Activated T-helper 9 cell treated with anti-CD3 and anti-CD28 coated beads, Interleukin-2, amount 50 U/mL, for 16 hours (primary cell): ENCODE measurements at places on chromosomes 12 and 14.

- no peak for DNase-seq
Measured at GRCh38 chr12:57168058-57168457, 20.6 kb upstream of the LRP1-AS start.

DNA sequence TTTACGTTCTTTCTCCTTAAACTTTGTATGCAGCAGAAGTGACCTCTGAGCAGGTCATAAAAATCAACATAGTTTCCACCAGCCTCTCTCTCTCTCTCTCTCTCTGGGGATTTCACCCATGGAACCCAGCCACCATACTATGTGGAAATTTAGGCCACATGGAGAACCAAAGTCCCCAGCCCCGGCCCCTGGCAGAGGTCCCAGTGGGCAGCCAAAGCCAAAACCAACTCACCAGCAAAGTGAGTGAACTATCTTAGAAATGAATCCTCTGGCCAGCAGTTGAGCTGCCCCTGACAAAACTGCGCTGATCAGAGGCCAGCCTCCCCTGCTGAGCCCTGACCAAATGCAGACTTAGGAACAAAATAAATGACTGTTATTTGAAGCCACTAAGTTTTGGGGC, 9.2 kb downstream of the DUSP6 start:
- DNase-seq = no peak

DNA sequence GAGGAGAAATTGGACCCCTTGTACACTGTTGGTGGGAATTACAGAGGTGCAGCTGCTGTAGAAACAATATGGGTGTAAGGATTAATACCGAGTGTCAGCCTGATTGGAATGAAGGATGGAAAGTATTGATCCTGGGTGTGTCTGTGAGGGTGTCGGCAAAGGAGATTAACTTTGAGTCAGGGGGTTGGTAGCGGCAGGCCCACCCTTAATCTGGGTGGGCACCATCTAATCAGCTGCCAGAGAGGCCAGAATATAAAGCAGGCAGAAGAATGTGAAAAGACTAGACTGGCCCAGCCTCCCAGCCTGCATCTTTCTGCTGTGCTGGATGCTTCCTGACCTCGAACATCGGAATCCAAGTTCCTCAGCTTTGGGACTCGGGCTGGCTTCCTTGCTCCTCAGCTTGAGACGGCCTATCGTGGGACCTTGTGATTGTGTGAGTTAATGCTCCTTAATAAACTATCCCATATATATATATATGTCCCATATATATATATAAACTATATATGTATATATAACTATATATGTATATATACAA, 38.4 kb upstream of the PPP2R5C start:
- no peak for DNase-seq

GRCh38 chr12:100688451-100688864, 106.1 kb upstream of the ANO4 start:
- no peak for DNase-seq

GRCh38 chr12:95815632-95816212, 25.2 kb upstream of the NTN4 start:
- DNase-seq = no peak

- no peak for DNase-seq
Measured at GRCh38 chr14:40280652-40281051, 848.4 kb upstream of the FBXO33 start.

DNA sequence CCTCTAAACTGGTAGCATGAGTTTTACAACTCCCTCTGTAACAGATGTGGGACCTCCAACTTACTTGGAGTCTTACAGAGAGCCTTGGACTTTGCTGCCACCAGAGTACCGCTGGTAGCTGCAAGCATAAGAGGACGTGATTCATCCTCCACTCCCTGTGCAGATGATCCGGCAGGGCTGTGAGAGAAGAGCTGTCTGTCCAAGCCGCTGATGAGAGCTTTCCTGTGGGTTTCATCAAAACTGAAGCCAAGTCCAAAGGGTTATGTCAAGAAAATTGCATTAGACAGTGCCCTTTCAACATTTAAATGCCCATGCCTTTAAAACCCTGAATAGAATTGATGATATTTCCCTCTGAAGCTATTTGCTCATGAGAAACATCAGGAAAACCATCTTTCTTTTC, 85.8 kb downstream of the LLPH start:
- DNase-seq = no peak

DNA sequence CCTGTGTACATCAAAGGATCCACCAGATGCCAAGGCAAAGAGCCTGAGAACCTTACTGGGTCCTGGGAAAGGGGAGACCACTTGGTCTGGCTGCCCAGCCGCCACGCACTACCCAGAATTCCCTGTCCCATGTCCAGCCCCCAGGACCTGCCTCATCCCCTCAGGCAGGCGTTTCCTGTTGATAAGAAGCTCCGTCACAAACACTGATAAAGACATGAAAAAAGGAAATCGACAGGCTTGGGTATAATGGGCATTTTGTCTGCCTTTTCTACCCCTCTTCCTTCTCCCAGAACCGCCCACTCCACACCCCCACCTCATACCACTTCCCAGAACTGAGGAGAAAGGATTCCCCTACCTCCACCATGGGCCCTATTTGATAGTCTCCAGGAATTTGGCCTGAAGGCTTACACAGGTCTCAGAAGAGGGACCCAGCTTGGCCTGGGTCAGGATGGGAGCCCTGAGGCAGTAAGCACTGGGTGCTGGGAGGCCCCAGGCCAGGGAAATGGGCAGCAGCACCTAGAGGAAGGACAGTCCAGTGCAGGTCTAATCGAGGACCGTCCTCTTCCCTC, 18.8 kb downstream of the ACVRL1 start:
- DNase-seq = no peak

- DNase-seq = no peak
Measured at GRCh38 chr14:75711105-75711795, 50.2 kb downstream of the TTLL5 start.

DNA sequence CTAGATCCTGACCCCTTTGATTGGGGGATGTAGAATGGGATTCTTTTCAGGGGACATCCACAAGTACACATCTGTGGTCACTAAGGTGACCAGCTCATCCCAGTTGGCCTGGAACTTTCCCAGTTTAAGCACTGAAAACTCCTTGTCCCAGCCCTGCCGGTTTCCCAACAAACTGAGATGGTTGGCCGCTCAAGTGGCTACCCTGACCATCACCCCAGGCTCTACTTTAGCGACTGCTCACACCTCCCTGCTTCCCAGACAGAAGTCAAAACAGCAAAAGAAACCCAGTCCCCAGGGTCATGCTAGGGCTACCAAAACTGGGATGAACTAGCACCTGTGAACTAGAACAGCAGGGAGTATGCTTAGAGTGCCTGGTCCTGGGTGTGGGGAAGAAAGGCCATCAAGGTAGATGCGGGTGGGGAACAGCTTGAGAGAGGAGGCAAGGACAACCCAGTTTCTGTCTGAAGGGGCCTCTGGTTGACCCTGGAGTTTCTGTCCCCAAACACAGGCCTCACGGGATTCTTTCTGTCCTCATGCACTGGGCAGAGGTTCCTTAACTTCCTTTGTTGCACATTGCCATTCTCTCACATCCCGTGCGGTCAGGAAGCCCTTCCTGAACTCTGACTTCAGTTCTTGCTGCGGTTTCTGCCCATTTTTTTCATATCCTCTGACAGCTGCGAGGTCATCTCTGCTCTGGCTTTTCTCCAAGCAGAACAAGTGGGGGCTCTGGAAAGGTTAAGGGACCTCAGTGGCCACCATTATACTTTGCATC, 1.6 kb downstream of the LTB4R start:
- no peak for DNase-seq

DNA sequence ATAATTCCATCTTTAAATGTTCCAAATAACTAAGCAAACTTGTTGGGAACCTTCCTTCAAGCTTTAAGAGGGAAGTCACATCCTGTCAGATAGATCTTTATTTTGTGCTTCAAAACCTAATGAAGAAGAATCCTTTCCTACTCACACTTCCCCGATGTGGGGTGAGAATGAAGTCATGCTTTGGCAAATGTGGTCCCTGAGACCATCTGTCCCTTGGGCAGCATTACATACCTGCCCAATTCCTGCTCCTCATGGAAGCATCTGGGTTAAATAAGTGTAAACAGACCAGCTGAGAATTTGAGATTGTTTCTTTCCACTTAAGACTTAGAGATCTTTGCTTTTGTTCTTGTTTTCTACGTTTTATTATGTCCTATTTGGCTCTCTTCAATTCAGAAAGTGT, 606.0 kb upstream of the TMEM132C start:
- no peak for DNase-seq

- peak; percentile 41 for DNase-seq
Measured at GRCh38 chr12:57224973-57225679, 4.4 kb upstream of the SHMT2 start.

DNA sequence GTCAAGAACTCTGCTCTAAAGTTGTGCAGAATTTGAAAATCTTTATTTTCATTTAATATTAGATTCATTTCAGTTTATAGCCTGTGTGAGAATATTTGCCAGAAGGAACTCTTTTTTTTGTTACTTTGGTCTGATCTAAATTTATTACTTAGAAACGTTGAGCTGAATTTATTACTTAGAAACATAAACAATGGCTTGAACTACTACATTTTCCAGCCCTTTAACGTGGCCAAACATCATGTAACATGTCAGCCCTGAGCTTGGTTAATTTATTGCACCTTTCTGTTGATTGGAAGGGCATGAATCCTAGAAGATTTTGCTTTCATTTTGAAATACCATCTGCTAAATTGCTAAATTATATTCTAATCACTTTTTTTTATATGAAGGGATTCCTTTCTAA, 241.4 kb downstream of the TMEM117 start:
- no peak for DNase-seq

GRCh38 chr14:105431256-105431655, 11.6 kb downstream of the MTA1 start:
- DNase-seq = no peak

- DNase-seq = no peak
Measured at GRCh38 chr14:100891051-100891450, 12.5 kb downstream of the RTL1 start.

- DNase-seq = no peak
Measured at GRCh38 chr14:33986804-33987203, 35.9 kb upstream of the EGLN3 start.

DNA sequence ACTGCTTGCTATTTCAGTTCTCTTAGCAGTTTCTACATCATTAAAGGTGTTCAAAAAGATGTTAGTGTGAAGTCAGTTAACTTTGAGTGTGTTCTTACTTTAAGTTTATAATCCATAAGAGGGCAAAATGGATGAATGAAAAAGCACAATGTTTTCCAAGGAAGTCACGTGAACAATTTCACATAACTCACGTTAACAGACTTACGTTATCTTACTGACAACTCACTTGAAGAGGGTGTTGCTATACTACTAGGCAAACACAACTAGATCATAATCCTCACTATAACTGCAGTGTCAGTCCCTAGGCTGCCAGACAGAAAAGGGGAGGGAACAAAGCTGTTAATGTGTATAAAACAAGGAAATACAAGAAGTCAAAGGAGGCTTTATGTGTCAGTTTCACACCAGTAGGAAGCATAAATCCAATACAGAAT, 6.4 kb downstream of the SLC2A13 start:
- DNase-seq = no peak

- no peak for DNase-seq
Measured at GRCh38 chr12:3684449-3685051, 68.4 kb downstream of the CRACR2A start.

DNA sequence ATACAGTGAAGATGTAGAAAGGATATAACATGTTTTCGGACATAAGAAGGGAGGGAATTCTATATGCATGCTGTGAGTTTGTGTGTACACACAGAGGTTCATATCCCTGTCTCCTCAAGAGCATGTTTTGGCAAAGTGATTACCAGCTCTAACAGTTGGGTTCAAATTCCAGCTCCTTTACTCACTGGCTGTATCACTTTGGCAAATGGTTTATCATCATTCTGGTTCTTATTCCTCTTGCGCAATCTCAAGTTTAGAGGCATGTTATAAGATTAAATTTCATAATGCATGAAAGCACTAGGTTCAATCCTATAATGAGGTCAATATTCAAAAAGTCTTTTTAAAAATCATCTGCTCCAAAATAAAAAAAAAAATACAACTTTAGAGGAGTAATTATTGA, 107.7 kb upstream of the LRFN5 start:
- DNase-seq = no peak

GRCh38 chr14:48546996-48547395, 871.6 kb upstream of the MDGA2 start:
- no peak for DNase-seq

DNA sequence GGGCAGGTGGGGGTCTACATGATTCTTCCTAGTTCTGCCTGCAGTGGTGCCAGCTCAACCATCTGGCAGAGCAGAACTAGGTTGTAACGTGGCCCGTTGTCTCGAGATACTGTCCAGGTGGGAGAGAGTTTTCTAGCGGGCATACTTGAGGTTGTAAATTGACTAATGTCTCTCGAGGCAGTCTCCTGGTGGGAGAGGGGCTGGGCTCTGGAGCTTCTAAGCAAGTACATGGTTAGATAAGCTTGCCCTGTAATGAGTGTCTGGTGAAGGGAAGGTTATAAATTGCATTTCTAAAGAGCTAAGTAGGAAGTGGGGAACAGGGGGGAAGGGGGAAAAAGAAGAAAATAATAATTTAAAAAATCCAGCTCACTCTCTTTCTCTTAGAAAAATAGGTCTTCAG, 18.1 kb downstream of the BDKRB1 start:
- no peak for DNase-seq

DNA sequence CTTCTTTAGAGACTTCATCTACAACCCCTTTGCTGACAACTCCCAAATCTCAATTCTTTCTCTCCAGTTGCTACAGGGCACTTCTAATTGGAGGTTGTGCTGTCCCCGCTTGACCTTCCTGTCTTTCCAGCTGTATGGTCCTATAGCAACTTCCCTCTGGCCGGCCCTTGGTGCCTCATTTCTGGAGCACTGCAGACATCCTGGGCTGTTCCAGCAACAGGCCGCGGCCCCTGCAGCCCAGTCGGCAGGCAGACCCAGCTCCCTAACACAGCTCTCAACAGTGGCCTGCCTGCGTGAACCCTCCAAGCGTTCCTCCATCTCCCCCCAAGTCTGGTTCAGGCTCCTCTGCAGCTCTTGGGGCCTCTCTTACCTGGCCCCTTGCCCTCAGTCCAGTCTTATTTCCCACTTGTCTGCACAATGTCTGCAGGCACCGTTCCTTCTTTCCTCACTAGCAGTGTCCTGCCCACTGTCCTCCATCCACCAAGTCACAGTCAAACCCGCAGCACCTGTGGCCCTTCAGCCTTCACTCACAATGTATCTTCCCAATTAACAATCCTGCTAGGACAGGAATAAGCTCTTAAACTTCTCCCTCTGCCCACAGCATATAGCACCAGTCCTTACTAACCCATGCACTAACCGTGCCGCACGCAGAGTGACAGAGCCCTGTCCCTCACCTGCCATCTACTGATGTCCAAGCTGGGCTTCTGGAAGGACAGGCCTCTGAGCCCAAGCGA, 1.6 kb upstream of the EML1 start:
- DNase-seq = no peak

GRCh38 chr14:77123381-77124325, 17.9 kb downstream of the ZDHHC22 start:
- DNase-seq = no peak

GRCh38 chr14:67784244-67784823, 32.1 kb downstream of the ZFYVE26 start:
- no peak for DNase-seq

- DNase-seq = no peak
Measured at GRCh38 chr12:75550401-75551240, 39.2 kb upstream of the KRR1 start.

- DNase-seq = no peak
Measured at GRCh38 chr12:18718462-18718861, 19.4 kb downstream of the PLCZ1 start.
